ENCODE measurements at places on chromosomes 3 and 15. TPM values are rescaled to one million over a fixed set of nuclear protein-coding genes. Genes with fewer than 3 reads are reported as not detected.

UBR1 gene
- 6.7 TPM for total RNA-seq

NSUN3 gene
- 15.1 TPM for total RNA-seq

CCDC80 gene
- total RNA-seq, result 158 TPM

C2CD4A gene
- 0.29 TPM for total RNA-seq

TAGLN3 gene
- not detected for total RNA-seq

CCNB2 gene
- total RNA-seq, result not detected

SEMA5B gene
- 27.2 TPM for total RNA-seq

- no peak overlapping the region for H3K27ac ChIP-seq
- peak; percentile 80 for DNase-seq
- peaks cover 26% of the 10 kb centered on the region for H3K4me1 ChIP-seq
- no peak overlapping the region for H3K4me3 ChIP-seq
- peaks cover 17% of the 10 kb centered on the region for H3K27me3 ChIP-seq
- H3K36me3 ChIP-seq, result no peaks in the 10 kb centered on the region
Measured at GRCh38 chr3:46705022-46705530, 3.9 kb downstream of the TMIE start.

DNA sequence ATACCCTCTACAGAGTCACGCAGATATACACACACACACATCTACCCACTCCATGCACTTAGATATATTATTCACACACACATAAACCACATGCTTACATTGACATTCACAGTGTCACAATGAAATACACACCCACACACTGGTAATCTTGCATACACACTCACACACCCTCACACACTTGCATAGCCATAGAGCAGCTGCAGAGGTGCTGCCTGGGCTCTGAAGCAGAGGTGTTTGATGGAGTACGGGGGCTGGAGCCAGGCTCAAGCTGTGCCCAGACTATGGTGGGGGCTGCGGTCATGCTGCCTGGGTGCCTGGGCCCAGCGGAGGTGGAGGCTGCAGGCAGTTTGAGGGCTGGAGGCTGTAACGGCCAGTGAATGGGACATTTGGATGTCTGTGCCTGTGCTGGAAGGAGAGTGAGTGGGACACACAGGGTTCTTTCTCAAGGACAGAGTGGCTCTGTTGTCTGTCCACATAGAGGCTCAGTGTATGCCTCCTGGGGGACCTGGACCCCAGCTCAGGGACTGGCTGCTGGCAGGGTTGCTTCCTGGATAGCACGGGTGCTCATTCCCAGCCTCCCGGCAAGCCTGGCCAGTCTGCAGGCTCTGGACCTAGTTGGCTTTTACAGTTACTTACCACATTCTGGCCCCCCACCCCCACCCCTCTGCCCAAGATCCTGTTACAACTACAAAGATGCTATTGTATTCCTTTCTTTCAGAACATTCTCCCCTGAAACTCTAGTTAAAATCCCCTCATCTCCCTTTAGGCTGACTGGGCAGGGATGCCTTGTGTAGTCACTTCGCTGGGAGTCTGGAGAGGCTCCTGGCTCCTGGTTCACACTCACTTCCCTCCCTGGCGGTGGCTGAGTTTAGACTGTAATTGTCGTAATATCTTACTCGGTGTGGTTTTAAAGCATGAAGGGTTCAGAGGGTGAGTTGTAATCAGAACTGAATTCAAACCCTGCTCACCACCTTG, 12.5 kb downstream of the GASK1A start:
- no peaks in the 10 kb centered on the region for H3K36me3 ChIP-seq
- peaks cover 22% of the 10 kb centered on the region for H3K4me1 ChIP-seq
- no peak overlapping the region for H3K27ac ChIP-seq
- DNase-seq, result peak; percentile 49

- no peak overlapping the region for H3K4me3 ChIP-seq
- H3K27me3 ChIP-seq, result no peaks in the 10 kb centered on the region
- H3K4me1 ChIP-seq, result no peaks in the 10 kb centered on the region
- H3K27ac ChIP-seq, result no peak overlapping the region
Measured at GRCh38 chr3:42205800-42206514, 60.0 kb downstream of the CCK start.

GRCh38 chr3:192171213-192171612, 556.1 kb downstream of the FGF12 start:
- H3K4me3 ChIP-seq, result no peak overlapping the region
- no peaks in the 10 kb centered on the region for H3K4me1 ChIP-seq
- no peak overlapping the region for H3K27ac ChIP-seq
- H3K27me3 ChIP-seq, result no peaks in the 10 kb centered on the region
- no peaks in the 10 kb centered on the region for H3K36me3 ChIP-seq

DNA sequence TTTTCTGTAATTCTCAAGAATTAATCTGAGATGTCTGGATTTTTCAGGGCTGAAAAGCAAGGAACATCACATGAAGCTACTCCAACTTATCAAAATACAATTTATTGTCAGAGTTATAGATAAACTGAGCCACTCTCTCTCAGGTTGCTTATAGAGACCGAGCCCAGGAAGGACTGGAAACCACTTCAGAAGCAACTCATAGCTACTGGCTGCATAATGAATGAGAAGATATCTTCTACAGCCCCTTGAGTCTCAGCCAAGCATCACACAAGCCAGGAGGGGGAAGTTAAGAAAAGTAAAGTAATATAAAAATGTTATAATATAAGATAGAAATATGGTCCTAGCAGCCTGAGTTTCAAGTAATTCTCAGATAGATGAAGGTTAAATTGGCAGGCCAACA, 186.0 kb downstream of the TNIK start:
- no peak overlapping the region for H3K4me3 ChIP-seq
- DNase-seq, result no peak
- no peaks in the 10 kb centered on the region for H3K27me3 ChIP-seq
- H3K36me3 ChIP-seq, result no peaks in the 10 kb centered on the region
- H3K4me1 ChIP-seq, result peaks cover 24% of the 10 kb centered on the region

DNA sequence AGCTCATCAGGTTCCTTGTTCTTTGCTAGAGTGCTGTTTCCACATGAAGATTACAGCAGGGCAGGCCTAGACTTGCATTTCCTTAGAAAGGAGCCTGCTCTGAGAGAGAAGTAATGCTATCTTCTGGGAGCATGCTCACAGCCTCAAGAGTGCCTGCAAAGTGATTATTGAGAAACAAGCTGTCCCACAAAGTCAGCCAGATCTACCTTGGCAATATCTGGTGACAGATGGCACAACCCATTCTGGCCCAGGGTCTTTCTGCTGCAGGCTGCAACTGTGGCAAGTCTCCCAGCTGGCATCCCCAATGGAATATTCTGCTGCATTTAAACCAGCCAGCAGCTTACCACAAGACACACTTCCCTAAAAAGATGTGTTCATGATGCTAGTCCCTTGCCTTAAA, 29.3 kb downstream of the MTMR10 start:
- no peaks in the 10 kb centered on the region for H3K27me3 ChIP-seq
- peaks cover 93% of the 10 kb centered on the region for H3K36me3 ChIP-seq
- no peak for DNase-seq
- H3K4me1 ChIP-seq, result no peaks in the 10 kb centered on the region

- no peaks in the 10 kb centered on the region for H3K4me1 ChIP-seq
- H3K27me3 ChIP-seq, result no peaks in the 10 kb centered on the region
- no peak overlapping the region for H3K27ac ChIP-seq
- H3K4me3 ChIP-seq, result no peak overlapping the region
- no peak for DNase-seq
Measured at GRCh38 chr3:157979022-157979421, 127.2 kb downstream of the SHOX2 start.
